ENCODE measurements at places on chromosomes 11 and 22.

- DNase-seq: peak; percentile 85
These were observed at the start of gene GAS2L1 for GRCh38 chr22:29306175-29306834. GAS2L1 (plus strand) TSS chr22:29306650; CDS start chr22:29308106, 1,456 bp downstream.

- no peak for DNase-seq
These were observed 5.0 kb upstream of the SLC1A2 start for GRCh38 chr11:35424157-35424940.

DNA sequence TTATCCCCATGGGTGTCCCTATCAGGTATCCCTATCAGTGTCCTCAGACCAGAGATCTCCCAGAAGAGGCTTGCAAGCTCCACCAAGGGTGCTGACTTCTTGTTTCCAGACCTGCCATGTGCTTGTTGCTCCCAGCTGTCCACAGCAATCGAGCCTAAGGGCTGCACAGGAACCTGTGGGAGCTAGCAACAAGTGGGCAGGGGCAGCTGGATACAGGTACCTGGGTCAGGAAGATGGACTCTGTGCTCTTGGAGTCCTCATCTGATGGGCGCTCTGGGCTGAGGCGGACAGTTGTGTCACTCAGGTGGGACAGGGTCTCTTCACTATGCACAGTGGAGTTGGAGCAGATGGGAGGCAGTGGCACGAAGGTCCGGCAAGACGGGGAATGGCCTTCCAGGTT is 99.2 kb downstream of the RNF169 start:
- DNase-seq: no peak

DNA sequence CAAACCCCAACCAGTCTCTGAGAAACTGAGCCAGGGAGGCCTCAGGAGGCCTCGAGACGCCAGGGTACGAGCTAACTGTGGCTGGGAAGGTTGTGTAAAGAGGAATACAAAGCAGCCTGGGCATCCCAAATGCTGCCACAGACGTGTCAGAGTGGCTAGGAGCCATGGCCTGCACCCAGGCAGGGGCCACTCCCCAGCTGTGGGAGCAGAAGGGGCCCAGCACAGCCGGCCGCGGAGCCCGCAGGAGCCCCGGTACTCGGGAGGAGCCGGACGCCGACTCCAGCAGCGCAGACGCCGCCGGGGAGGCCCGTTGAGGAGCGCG is 349.8 kb upstream of the B3GAT1 start:
- no peak for DNase-seq

DNA sequence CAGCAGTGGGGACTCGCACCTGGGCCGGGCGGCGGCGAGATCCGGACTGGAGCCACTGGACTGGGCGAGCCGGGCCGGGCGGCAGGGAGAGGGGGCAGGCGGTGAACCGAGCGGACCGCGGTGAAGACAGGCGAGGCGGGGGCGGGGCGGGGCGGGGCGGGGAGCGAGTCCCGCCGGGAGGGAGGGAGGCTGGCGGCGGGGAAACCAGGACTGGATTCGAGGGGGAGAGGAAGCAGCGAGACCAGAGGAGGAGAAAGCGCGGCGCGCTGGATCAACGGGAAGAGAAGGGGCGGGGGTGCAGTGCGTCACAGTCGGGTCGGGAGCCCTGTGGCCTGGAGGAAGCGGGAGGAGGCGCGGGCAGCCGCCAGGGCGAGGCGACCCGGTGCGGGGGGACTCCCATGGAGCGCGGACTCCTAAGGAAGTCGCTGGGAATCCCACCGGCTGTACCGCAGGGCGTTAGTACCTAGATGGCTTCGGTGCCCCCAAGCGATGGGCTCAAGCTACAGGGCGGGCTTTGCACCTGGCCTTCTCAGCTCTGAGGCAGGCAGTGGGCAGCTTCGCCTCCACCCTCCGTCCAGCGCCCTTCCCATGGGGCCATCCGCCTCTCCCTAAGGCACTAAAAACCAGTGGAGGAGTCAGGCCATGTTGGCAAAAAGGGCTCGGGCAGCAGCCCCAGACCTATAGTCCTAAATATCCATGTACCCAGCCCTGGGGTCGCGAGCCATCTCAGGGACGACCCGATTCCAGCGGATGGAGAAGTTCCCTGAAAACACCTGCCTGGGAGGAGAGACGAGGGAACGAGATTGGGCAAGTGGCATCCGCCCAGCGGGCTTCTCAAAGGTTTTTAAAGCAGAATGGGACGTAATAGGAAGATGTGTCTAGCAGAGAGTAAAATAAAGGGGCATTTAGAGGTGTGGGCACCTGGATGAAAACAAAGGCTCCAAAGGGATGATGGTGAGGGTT is at the start of gene TMEM121B:
Gene TMEM121B, minus strand, starts transcription at position 128 of the 963 bp plus-strand sequence. CDS start 233 bp downstream, outside the sequence.
- DNase-seq: peak; percentile 77

- no peak for DNase-seq
These were observed 107.4 kb downstream of the SEZ6L start for GRCh38 chr22:26276529-26277160.
